ENCODE measurements at places on chromosomes 6 and 20.

DNA sequence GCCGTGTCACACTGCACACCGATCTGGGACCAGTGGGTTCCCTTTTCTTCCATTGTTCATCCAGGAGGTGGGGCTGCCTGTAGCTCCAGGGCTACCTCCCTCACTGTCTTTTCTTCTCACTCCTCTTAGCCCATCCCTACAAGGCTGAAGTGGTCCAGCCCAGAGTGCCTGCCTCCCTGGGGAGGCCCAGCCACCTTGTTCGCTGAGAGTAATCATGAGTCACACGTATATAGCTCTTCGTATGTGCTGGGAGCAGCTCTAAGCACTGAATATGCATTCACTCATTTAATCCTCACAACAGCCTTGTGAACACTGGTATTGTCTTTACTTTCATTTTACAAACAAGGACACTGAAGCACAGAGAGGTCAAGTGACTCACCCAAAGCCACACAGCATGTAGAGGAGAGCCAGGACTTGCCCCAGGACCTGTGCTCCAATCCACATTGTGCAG, 14.7 kb upstream of the CCDC167 start:
- DNase-seq = no peak

- no peak for DNase-seq
These were observed 190.7 kb upstream of the FBXL4 start for GRCh38 chr6:99138445-99138844.

GRCh38 chr20:53146201-53146891, 174.2 kb downstream of the TSHZ2 start:
- no peak for DNase-seq

- DNase-seq = no peak
These were observed 383.3 kb upstream of the CITED2 start for GRCh38 chr6:139757784-139758183.

DNA sequence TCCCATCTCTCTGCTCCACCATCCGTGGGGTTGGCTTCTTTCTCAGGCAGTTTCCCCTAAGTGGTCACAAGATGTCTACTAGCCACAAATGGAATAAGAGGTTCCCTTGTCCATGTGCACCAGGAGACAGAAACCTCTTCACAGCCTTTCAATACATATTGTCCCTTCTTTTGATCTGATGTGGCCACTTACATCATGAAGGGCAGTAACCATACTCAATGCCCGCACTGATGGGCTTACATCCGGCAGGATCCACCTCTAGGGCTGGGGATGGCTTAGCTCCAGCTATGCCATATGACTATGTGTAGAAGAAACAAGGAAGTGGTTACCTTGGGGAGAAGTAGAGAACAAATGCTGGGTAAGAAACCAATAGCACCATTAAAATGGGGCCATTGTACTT, 64.4 kb downstream of the PLEKHG1 start:
- DNase-seq = no peak

- no peak for DNase-seq
These were observed 22.2 kb downstream of the EIF2S2 start for GRCh38 chr20:34089655-34090345.

DNA sequence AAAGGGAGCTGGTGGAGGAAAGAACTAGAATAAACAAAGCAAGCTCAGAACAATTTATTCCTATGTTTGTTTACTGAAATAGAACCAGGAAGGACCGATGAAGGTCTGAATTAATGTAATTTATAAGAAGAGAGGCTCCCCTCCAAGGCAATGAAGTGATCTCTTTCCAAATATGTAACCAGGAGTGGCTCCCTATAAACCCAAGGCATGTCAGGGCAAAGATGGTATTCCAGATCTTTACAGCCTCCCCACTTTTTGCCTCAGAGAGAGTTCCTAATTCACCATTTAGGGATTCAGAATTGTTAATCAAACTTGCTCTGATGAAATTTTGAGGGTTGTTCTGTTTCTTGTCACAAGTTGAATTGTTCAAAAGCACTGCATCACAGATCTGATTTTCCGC, 88.8 kb downstream of the HDGFL1 start:
- no peak for DNase-seq

DNA sequence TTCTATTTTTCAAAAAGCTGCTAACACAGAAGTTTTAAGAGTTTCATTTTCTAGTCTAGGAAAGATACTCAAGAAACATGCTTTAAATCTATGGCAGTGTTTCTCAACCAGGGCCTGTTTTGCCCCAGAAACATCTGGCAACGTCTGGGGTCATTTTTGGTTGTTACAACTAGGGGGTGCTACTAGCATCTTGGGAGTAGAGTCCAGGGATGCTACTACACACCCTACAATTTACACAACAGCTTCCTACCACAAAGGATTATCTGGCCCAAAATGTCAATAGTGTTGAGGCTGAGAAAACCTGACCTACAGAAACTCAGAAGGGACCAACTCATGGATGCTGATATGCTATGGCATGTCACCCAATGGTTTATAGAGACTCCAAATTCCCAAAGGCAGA, 24.4 kb downstream of the SERAC1 start:
- DNase-seq = peak; percentile 27

- no peak for DNase-seq
These were observed 14.2 kb downstream of the CCR6 start for GRCh38 chr6:167137081-167137480.

DNA sequence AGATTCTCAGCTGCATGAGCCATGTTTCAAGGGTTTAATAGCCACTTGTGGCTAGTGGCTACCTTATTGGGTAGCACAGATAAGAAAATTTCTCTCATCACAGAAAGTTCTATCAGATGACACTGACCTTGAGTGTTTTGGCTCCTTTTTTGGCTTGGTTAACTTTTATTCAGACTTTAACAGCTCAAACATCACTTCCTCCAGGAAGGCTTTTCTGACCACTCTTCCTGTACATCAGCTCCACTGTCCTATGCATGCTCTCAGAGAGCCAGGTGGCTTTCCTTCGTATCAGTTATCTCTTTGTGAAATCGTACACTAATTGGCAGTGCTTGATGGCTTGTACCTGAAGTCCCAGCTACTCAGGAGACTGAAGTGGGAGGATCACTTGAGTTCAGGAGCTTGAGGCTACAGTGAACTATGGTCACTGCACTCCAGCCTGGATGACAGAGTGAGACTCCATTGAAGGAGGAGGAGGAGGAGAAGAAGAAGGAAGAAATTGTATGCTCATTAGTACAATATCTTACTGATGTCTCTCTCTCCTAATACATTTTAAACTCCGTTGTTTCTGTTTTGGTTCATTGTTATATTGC, 10.7 kb downstream of the MAFB start:
- no peak for DNase-seq

DNA sequence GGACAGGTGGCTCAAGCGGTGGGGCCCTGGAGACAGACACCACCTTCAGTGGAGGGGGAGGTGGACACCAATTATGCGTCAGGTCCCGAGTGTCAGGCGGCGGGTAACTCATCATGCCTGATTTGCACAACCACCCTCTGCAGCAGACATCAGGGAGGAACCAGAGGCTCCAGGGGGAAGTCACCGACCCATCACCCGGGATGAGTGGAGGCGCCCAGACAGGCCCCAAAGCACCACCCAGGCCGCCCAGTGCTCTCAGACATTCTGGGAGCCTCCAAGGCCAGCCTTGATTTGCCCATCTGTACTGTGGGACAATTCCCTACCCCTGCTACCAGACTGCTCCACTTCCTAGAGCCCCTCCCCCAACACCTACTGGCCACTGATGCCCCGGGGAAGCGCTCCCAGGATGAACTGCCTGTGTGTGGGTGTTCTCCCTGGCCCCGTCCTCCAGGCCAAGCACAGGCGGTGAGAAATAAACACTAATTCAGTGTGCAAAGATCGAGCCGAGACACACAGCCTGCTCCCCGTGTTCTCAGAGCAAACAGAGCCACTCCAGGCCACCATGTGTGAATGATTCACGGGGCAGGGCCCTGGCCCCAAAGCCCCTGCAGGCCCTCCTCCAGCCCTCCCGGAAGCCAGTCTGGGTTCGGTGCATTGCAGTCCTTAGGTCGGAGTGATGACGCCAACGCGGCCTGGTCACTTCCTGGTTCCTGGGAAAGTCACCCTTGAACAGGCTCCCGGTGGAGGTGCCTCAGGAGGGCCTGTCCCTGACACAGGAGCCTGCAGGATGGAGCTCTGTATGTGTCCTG, 107.2 kb downstream of the ASXL1 start:
- no peak for DNase-seq

DNA sequence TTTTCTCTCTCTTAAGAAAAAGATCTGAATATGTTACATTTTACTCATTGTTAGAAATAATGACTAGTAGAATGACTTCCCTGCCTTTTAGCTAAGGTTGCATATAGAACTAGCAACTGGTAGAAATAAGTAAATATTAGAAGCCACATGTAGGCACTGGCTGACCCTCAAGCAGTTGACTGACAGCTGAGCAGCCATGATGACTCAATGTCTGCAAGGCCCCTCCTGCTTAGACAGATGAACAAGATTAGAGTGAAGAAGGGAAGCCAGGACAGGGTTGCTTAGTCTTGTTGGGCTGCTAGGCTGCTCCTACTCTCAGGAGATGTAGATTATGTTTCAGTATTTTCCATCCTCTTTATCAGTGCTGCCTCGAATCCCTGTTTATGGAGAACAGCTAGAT, 6.5 kb downstream of the MEP1A start:
- no peak for DNase-seq

DNA sequence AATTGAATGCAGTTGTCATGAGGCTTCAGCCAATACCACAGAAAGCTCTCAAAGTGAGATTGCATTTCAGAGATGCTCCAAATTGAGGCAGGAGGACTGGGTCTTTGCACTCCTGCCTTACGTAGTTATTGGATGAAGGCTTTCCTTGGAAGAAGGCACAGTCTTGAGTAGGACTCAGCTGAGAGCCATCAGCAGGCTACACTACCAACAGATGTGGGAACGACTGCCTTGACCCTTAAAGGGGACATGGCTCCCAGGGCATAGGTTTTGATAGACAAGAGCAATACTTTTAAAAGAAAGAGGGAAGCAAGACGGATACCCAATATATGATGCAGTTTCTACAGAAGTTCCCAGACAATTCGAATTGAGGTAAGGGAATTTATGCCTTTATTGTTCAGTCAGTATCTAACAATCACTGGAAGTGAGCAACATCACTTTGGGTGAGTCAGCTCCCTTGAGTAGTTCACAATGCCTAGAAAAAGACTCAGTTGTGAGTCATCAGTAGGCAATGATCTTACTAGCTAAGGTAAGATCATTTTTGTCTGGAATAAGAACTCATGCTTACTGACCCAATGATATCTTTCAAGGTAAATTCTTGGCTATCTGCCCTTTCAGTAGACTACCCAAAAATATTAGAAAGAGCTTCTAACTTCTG, 390.8 kb downstream of the GJA1 start:
- no peak for DNase-seq

DNA sequence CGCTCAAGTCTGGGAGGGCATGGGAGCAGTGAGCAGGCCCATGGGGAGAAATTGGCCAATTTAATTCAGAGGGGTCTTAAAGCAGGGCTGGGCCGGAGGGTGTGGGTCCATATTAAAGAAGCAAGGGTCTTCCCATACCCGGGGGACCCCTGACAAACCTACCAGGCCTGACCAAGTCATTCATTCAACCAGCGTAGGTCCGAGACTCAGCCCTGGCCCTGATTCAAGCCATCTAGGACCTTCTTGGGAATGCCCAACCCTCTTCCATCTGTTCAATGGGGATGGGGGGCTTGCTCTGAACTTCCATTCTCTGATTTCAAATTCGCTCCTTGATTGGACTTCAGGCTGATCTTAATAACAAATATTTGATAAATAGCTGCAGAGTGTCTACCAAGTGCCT, 7.3 kb downstream of the ADIG start:
- no peak for DNase-seq

DNA sequence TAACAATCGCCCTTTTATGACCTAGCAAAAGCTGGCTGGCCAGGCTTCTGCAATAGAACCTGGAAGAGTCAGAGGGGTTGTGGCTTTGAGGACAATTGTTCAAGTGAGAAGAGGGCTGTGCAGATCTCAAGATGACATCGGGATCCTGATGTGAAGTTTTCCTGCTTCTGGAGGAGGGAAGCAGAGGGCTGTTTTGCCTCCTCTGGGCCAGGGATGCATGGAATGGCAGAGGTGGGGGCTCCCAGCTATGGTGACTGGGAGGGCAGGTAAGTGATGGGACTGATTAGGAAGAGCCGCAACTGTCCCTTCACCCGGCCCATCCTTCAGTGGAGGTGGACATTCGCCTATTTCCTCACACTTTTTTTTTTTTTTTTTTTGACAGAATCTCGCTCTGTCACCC, 43.4 kb upstream of the BLCAP start:
- no peak for DNase-seq

- peak; percentile 61 for DNase-seq
These were observed 144.2 kb upstream of the TNFAIP3 start for GRCh38 chr6:137722749-137723272.
